ENCODE measurements at places on chromosomes 7 and 10.

DNA sequence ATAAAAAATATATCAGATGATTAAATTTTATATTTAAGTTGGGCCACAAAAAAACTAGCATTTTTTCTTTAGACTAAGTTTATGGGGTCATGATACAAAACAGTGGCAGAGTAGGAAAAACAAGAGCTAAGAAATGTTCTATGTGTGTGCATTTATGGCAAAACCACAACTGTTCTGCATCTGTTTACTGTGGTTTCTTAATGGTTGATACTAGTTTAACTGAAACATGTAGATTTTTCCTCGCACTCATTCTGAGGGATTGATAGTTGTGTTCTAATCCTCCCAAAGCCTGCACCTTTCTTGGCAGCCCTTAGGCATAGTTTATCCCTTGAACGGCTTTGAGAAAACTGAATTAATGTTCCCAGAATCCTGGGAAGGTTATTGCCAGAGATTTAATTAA lies 66.6 kb upstream of the PHYHIPL start:
- no peak for DNase-seq

DNA sequence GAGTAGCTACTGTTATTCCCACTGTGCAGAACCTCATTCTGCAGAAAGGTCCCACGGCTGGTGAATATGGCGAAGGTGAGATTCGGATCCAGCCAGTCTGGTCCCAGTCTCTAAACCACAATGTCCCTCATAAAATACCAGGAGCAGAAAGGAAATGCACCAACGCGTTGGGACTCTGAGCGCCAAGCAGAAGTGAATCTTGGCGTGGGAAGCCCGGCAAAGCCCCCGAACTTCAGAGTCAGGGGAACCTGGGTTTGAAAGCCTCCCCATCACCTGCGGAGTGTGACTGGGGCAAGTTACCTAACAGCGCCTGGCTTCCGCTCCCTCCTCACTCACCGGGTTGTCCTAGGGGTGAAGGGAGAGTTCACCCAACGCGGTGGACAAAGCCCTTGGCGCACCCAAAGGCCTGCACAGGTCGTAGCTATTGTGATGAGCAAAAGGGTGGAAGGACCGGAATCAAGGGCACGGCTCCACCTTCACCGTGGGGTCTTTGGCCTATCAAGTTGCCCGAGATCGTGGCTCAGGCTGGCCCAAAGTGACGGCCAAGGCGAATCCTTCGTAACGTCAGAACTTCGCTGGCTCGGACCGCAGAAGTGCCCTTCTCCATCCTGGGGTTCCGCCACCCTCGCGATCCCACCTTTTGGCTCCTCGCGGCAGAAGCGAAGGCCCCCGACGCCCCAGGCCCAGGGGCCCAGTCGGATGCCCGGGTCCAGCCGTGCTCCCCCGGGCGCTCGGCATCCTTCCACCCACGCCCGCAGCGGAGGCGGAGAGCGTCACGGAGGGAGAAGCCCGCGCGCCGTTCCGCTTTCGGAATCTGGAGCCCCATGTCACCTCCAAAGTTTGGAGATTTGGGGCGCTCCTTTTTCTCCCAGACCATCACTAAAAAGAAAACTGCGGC lies 811 bp downstream of the RGS10 start:
- peak; percentile 42 for DNase-seq

- DNase-seq = no peak
These were observed 97.0 kb downstream of the LRMDA start for GRCh38 chr10:75528392-75528791.

DNA sequence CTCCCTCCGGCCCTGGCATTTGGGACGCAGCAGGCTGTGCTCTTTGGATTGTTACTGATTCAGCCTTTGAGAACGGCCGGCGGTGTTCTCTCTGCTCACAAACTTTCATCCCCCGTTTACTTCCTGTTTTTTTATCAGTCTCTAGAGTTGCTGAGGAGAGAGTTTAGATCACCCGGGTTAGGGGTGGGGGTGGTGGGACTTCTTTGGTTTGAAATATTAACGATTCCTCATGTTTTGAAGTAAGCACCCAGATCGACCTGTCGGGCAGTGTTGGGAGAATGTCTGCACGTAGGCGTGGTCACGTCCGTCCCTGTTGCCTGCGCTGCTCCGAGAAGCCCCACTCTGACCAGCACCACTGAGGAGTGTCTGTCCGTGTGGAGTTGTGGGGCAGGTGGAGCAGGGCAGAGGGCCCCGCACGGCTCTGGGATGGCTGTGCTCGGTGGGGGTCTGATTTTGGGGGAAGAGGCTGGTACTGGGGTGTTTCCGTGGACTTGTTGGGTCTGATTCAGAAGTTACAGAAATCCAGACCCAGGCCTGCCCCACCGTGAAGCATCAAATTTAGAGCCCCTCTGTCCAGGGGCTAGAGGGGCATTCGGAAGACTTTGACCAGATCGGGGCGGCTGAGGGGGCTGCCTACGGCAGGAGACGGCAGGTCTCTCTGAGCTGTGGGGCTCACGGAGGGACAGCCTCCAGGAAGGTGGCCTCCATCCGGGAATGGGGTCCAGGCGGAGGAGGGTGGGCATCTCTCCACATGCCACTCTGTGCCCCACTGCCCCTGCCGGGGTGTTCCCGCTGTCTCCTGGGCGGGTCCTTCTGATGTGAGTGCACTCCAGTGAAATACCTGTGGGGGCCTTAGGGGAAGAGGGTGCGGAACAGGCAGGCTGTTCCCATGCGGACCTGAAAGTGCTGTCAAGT lies 7.4 kb downstream of the INPP5A start:
- no peak for DNase-seq

- no peak for DNase-seq
These were observed 425.2 kb upstream of the NFE2L3 start for GRCh38 chr7:25726781-25727311.

DNA sequence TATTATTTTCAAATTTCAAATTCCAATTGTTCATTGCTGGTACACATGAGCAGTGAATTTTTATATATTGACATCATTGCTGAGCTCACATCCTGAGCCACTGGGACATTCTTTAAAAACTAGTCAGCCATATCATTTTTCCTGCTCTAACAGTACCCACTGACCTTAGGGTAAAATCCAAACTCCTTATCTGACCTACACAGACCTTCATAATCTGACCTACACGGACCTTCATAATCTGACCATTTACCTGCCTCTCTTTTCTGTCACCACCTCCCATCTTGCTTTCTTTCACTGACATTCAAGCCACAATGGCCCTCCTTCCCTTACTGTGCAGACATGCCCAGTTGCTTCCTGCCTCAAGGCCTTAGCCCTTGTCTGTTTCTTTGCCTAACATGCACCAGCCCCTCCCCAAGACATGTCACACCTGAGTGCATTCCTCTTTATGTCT lies 16.1 kb upstream of the CUZD1 start:
- DNase-seq = no peak

DNA sequence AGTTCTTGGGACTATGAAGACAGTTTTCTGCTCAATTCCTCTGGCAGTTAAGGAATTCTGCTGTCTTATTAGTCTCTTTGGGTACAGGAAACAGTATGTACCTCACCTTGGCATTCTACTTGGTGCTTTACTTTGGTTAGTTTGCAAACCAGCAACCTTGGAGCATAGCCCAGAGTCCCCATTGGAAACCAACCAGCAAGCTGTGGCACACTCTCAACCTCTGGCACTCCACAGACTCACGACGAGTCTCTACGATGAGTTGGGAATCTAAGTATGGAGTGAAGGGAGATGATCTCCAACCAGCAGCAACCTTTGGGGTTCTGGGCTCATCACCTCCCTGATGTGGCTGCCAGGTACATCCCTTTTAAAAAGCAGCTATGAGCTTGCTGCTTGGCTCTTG lies 43.8 kb downstream of the TPK1 start:
- no peak for DNase-seq

DNA sequence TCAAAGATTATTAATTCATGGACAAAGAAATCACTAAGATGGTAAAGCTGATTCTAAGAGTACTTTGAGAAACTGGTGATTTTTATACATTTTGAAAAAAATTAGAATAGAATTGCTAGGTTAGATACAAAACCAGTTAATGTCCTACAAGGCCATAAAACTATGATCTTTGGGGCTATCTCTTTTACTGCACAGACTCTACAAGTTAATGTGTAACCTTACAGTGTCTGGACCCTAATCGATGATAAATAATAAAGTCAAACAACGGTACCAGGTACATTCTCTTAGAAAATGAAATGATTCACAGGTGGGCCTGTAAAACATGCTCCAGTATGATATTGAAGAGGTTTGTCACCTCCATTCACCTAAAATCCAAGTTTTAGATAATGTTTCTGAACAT lies 199.8 kb upstream of the LYZL1 start:
- no peak for DNase-seq

GRCh38 chr10:77675347-77675746 lies 37.7 kb upstream of the KCNMA1 start:
- DNase-seq = no peak

Measured in thymus (tissue), 14 donors.